Stimulated activated CD4-positive, alpha-beta T cell treated with anti-CD3 and anti-CD28 coated beads, Interleukin-1b, Interleukin-23, amount 100 ng/mL, for 48 hours (primary cell): ENCODE measurements at places on chromosomes 7 and 10.

DNA sequence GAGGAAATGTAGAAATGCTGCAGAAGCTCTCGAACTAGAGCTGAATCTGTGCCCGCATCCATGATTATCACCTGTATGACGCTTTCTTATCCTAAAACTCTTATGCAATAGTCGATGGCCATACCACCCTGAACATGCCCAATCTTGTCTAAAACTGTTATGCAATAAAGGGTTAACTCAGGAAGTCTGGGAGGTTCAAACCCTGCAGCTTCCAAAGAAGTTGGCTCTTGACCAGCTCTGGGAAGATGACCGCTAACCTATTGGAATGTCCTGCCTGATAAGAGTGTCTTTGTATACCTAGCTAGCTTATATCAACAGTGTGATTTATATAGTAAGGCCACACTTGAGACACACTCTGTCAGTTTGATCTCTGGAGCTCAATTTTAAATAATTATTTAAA is 3.4 kb upstream of the C10orf88 start:
- no peak for DNase-seq

- no peak for DNase-seq
Observed at GRCh38 chr10:91210435-91210834, 10.0 kb upstream of the PCGF5 start.

DNA sequence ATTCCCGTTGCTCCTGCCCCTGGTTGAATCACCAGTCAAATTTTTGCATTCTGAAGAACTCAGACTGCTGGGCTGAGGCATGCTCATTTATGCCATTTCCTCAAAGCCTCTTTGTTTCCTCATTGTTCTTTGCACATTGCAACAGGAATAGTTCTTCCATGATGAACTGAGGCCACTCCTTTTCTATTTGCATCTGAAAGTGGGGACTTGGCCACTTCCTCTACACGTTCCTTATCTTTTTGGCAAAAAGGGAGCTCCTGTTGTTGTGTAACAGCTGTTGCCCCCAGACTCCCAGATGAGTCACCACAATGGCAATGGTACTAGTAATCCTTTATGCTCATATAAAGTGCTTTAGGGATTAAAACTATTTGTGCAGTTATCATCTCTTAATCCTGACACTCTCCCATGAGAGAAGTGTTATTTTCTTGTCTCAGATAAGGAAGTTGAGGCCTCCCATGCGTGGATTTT is 20.1 kb upstream of the ITPRID1 start:
- DNase-seq, result no peak

- no peak for DNase-seq
Observed at GRCh38 chr7:20188567-20188966, 28.6 kb downstream of the MACC1 start.

DNA sequence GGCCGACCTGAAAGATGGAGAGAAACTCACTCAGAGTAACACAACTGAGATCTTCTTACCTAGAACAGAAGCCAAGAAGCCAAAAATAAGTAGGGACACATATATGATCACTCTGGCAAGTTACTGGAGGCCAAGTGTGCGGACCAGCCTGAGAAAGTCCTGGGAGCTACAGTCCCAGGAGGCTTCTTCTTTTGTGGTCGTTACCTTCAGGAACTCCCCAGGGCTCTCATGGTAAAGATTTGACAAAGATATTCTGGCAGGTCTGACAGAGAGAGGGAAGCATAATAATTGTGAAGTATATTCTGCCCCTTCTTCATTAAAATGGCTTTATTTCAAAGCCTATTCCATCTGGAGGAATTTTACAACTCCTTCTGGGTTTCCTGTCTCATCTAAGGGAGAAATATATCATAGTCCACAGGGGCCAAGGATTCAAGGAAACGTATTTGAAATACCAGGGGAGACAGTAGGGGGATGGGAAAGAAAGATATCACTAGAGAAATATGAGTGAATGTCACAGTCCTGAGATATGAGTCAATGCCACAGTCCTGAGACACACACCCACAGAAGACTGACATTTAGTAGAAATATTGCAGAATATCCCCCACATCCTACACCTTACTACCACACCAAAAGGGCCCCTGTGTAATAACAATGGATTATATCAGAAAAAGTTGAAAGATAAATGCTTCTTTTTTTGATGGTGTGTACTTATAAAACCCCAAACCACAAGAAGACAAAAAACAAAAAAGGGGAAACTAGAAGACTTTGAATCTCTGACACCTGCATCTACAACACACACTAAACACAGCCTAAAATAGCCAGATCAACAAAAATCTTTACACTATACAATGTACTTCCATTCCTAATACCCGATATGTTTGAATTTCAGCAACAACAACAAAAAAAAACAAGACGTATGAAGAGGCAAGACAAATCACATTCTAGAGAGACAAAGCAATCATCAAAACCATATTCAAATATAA is 594.2 kb upstream of the NRG3 start:
- no peak for DNase-seq
